CD4-positive, alpha-beta T cell treated with Interleukin-15 for 1 hour (primary cell): ENCODE measurements at places on chromosomes 13 and 19.

DNA sequence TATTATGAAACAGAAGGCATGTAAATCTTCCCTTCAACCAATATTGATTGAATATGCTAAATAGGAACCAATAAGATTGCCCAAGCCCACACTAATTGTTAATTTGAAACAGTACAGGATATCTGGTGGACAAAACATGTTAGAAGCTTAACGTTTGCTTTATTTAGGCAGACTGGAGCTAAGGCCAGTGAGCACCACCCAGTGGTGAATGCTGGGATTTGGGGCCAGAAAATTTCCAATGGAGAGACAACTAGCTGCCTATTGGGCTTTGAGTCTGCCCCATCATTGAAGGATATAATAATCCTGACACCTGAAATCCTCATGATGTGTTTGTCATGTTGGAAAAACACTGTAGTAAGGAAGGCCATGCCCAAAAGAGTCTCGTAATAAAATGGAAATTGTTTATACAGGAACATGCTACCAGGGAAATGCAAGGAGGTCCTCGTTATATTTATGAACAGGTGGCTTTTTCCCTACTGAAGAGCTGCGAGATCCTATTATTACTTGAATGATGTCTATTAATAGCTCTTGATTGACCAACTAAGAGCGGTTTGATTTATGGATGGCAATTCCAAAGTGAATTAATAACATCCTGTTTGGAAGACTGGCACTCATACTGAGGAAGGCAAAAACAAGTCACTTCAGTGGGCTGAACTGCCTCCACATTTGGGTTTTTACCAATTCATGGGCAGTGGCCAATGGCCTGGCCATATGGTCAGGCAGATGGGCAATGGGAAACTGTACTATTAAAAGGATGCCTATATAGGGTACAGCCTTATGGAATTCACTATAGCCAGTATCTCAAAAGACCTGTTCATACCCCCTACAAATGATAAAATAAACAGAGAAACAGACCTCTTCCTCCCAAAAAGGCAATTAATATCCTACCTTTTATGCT, 8.7 kb downstream of the SIGLECL1 start:
- peak; percentile 31 for DNase-seq

DNA sequence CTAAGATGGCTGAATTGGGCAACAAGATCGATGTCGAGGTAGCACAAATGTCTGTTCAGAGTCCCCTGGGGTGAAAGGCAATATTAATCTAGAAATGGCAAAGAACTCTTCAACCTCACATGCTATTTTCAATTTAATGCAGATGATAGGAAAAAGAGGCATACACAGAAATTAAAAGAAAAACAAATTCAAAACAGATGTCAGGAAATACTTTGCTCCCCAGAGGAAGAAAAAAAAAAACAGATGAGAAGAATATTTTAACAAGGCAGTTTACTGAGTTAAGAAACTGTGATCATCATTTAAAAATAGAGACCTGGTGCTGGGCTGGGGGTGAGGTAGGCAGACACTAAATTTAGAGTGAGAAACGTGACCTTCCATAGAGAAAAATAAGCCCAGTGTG, 421.9 kb upstream of the ARGLU1 start:
- no peak for DNase-seq

DNA sequence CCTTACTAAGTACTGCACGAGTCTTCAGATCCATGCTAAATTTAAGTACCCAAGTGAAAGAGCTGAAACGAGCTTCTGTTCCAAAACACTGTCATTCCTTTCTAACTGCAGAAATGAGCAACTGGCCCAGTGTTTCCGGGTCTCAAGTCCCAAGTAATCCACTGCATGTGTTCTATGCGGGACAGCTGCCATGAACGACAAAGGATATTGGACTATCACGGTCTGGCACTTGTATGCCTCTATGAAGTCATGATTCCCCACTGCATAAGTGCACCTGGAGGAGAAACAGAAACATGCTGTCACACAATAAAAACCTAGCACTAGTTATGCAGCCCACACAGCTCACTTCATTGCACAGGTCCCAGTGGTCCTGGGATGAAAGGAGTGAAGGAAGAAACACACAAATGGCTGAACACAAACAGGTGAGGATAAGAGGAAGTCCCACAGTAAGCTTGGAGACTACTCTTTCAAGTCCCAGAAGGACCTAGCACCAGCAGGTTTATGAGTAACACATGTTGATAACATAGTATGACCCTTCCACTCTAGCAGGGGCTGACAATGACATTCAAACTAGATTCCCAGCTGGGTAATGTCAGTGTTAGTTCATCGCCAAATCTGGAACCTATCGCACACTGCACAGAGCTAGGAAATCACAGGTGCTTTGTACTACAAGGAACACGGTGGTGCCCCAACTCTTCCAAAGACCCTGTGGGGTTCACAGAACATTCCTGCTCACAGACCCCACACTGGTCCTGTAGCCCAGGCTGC, 11.3 kb downstream of the PCID2 start:
- no peak for DNase-seq

GRCh38 chr13:104315606-104316005, 1249.4 kb upstream of the SLC10A2 start:
- no peak for DNase-seq

GRCh38 chr13:64633948-64634347, 2596.2 kb downstream of the PCDH9 start:
- DNase-seq, result no peak

DNA sequence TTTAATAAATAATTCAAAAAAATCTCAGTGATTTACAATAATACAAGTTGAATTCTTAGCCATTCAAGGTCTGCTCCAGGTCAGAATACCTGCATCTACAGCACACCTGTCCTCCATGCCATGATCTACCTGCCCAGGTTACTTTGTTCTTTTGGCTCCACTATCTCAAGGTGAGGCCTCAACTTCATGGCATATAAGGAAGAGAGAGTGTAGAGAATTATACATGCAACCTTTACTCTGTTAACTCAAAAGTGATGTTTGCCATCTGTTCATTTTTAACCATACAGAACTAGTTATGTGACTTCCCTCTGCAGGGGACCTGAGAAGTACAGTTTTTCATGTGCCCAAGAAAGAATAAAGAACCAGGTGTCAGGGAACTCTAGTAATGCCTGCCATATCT, 28.2 kb upstream of the MICU2 start:
- DNase-seq, result no peak

DNA sequence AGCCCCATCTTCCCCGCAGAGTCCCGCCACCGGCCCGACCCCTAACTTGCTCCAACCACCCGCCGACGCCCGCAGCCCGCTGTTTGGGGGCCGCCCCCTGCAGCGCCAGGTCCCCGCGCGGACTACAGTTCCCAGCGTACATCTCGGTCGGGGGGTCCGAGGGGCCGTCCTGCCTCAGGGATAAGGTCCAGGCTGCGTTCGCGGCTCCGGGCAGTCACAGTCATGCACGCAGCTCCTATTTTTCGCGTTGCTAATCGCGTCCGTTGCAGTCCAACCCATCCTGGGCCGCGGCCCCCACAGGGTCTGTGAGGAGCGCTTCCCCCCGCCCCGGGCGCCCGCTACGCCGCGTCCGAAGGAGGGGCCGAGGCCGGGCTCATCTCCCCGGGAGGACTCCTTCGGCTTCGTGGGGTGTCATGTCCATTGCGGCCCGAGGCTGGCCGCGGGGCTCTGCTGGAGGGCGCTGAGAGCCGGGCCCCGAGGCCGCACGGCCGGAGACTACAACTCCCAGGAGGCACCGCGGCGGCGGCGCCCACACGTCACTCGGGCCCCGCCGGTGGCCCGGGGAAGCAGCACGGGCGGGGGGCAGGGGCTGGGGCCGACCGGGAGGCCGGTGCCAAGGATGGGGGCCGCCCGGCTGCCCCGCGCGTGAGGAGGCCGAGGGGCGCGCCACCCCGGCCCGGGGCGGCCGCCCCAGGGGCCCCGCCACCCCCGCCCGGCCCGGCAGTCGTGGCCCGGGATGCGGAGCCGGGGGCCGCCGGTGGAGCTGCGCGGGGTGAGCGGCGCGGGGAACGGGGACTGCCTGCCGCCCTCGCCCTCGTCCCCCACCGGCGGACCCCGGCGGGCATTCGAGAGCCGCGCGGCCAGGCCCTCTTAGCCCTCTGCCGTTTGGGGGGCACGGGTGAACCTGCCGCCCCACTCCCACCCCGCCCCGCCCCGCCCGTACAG, at the start of gene MAP3K10:
Gene MAP3K10, plus strand, starts transcription at position 536 of the 945 bp plus-strand sequence. CDS start 606 bp downstream, outside the sequence.
- peak; percentile 71 for DNase-seq

- DNase-seq, result no peak
These were observed 6.3 kb upstream of the PDCD2L start for GRCh38 chr19:34397853-34398252.

- DNase-seq, result no peak
These were observed 1341.2 kb upstream of the SPRY2 start for GRCh38 chr13:81682081-81682630.

DNA sequence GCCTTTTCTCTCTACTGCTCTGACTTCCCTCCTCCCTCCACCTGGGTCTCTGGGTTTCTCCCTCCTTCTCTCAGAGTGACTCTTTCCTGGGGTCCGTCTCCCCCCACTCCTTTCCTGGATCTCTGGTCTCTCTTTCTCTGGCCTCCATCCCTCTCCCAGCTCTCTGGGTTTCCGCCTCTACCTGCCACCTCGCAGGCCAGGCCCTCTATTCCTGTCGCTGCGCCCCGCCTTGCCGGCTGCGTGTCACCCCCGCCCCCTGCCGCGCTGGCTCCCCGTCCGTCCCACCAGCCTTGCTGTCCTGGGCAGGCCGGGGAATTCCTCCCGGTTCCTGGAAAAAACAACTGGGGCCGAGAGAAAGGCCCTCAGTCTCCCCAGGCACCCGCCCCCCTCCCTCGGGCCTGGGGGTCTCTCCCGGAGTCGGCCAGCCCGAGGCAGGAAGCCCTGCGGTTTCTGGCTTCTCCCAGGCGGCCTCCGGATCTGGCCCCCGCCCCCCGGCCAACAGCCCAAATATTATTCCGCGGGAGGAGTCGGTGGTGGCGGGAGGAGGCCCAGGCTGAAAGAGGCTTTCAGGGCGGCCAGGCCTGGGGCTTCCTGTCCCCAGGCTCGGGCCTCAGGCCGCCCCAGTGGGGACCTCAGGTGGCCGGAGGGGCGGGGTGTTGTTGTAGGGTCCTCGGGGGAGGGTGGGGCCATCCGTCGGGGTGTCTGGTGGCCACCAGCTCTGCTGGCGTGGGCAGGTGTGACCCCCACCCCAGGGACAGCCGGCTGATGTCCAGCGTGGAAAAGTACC, 9.3 kb downstream of the IRF2BP1 start:
- DNase-seq, result no peak

- no peak for DNase-seq
These were observed 136.9 kb downstream of the USP12 start for GRCh38 chr13:27034678-27035111.

DNA sequence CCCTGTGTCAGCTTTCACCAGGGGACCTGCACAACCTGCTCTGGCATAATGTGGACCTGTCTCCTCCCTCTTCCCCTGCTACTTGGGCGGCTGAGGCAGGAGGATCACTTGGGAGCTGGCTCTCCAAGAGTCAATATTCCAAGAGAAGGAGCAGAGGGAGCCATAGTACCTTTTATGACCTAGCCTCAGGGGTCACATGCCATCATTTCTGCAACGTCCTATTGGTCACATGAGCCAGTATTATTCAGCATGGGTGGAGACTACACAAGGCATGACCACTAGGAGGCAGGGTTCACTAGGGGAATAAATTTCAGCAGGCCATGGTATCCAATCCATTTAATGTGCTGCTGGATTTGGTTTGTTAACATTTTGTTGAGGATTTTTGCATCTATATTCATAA, 12.0 kb upstream of the SHFL start:
- DNase-seq, result peak; percentile 50

DNA sequence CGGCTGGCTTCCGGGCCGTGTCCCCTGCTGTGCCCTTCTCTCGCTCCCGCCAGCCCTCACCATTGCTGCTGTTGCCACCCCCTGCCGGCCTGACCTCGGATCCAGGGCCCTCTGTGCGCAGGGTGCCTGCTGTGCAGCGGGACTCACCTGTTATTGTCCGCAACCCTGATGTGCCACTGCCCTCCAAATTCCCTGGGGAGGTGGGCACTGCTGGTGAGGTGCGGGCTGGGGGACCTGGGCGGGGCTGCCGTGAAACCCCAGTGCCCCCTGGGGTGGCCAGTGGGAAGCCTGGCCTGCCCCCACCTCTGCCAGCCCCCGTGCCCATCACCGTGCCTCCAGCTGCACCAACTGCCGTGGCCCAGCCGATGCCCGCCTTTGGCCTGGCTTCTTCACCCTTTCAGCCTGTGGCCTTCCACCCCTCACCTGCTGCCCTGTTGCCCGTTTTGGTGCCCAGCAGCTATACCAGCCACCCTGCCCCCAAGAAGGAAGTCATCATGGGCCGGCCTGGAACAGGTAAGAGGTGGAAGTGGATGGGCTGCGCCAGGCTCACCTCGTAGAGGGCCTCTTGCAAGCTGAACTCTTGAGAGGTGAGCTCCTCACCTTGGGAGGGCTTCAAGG, 5.1 kb downstream of the CIC start:
- no peak for DNase-seq

DNA sequence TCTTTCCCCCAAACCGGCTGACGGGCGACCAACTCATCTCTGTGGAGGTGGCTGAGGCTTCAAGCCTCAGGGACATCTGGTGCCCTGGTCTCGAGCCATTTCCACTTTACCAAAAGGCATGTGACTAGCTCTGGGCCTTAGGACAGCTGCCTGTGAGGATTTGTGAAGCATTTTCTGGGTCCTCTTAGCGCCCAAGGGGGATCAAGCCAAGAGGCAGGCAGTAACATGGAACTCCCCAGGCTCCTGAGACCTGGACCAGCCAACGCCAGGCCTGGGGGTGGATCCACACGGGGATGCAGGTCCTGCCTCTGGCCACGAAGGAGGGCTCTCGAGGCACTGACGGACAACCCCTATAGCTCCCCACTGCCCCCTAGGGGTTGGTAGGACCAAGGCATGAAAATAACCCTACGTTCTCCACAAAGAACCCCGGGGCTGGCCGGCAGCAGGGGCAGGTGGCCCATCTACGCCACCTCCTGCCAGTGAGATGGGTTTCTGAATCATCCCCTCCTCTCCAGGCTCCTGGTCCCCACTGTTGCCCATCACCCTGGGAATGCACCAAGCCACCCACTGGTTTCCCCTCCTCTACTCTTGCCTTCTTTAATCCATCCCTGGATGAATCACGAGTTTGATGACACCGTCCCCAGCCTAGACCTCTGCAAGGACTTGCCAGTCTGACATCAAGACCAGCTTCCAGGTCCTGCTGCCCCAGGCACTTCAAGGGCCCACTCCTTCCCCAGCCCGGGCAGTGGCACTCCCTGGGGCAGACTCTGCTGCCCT, 7.0 kb upstream of the MYDGF start:
- peak; percentile 27 for DNase-seq

DNA sequence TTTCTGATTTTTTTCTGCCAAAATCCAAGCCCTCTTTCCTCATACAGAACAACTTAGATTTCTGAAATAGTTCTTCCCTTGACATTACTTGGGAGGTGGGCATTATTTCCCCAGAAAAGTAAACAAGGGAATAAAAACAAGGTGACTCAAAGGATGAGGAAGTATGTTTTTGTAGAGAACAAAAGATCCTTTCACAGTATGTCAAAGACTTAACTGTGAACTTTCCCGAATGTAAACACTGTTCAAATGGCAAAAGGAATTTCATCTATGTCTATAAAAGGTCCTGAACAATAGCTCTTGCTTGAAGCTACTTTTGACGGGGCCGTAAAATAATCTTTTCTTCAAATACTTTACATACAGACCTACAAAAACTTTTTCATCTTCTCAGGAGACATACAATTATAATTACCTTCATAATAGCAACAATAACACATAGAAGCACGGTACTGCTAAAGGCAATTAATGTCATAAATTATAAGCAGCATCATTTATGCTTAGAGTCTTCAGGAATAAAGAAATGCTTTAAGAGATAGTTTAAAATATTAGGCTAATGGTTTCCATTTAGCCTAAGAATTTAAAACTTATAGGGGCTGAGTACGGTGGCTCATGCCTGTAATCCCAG, 191.1 kb downstream of the RGCC start:
- DNase-seq, result no peak
